ENCODE measurements at places on chromosomes 16 and 17.

DNA sequence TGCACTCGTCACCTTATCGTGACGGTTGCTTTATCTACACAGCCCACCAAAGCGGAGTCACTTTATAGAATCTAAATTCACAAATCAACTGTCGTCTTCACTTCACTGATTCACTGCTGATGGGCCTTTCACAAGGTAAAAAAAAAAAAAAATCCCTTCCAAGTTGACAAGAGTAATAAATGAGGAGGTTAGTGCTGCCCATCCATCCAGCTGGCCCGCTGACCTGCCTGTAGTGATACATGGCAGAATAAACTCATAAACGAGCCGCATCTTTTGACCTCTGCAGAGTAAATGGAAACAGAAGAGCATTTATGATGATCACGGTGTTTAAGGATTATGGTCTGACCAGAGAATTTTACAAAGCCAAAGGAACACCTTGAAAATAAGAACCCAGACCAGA is 227.3 kb upstream of the IRX5 start:
- DNase-seq = no peak

- DNase-seq = no peak
These were observed 670.9 kb downstream of the TOX3 start for GRCh38 chr16:51875834-51876600.

DNA sequence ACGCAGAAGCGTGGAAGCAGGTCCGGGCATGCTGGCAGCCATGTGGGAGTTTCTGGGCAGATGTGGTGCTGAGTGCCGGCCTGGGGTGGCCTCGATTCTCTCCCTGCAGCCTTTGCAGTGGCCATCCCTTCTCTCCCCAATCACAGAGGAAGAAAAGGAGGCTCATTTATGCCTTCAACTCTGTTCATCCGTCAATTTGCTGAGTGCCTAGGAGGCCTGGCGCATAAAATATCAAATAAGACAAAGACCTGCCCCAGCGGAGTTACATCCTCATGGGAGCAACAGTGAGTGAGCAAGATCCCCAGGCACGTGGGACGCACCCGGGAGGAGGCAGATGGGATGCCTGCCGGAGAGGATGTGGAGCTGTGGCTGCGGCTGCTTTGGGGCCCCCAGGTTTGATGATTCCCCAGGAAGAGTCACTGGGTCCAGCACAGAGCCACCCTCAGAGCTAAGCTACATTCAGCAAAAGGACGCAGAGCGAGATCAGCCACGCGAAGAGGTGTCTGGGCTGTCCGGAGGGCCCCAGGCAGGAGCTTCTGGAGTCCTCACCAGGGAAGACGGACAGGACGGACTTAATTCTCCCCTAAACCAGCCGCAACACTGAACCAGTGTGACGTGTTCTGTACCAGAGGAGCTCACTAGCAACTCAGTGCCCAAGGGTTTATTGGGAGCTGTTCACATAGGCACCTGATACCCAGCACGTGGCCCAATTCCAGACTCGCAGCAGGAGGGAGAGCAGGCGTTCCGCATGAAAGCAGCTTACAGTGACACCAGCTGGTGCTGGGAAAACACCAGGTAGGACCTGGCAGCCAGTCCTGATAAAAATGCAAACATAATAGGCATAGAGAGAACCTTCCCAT is 11.3 kb downstream of the CA5A start:
- no peak for DNase-seq

- no peak for DNase-seq
These were observed 3.9 kb downstream of the DPEP2 start for GRCh38 chr16:67995423-67995822.

DNA sequence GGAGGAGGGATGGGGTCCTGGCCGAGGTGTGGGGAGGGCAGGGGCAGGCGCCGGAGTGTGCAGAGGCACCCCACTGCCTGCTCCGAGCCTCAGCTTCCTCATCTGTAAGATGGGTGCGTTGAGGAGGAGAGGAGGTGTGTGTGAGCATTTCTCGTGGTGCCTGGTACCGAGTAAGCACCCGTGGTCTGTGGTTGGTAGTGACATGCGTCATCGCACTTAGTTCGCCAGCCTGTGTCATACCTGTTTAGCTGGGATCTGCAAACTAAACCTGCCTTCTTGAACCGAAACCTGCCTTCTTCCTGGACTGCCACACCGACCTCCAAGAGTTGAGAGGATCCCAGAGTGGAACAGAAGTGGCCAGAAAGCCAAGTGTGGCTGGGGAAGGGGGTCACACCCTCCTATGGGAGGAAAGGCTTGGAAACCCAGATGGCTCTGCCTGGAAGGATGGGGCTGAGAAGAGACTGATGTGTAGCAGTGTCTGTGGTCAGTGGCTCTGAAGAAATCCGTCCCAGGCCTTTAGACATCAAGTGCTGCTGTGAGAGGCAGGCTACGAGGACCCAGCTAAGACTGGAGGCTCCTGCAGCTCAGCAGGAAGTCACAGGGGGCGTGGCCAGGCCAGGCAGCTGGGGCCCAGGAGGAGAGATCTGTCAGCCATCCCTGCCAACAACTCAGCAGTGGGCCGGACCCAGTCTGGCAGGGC is 162.6 kb upstream of the PLCG2 start:
- DNase-seq = no peak

- no peak for DNase-seq
These were observed 46.2 kb downstream of the SNX20 start for GRCh38 chr16:50634947-50635346.
